ENCODE measurements at places on chromosomes 2 and 18. TPM values are rescaled to one million over a fixed set of nuclear protein-coding genes. Genes with fewer than 3 reads are reported as not detected.

DNA sequence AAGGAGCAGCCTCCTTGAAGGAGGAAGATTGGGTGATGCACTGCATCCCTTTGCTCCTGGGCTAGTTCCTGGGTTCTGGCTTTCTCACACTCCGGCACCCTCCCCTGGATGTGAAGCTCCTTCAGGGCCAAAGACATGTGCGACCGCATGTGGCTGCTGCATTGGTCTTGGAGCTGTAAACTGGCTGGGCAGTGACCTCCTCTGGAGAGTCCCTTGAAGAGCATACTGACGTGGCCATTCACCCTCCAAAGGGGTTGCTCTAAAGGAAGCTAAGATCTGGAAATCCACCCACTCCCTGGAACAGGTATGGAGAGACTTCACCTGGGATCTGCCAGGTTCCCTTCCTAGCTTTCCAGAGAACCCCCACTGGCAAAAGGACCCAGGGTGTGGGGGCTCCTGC is 62.1 kb downstream of the TMEM17 start:
- no peak overlapping the region for H3K4me3 ChIP-seq
- no peaks in the 10 kb centered on the region for H3K27me3 ChIP-seq
- no peaks in the 10 kb centered on the region for H3K36me3 ChIP-seq
- no peaks in the 10 kb centered on the region for H3K4me1 ChIP-seq
- DNase-seq, result no peak

DNA sequence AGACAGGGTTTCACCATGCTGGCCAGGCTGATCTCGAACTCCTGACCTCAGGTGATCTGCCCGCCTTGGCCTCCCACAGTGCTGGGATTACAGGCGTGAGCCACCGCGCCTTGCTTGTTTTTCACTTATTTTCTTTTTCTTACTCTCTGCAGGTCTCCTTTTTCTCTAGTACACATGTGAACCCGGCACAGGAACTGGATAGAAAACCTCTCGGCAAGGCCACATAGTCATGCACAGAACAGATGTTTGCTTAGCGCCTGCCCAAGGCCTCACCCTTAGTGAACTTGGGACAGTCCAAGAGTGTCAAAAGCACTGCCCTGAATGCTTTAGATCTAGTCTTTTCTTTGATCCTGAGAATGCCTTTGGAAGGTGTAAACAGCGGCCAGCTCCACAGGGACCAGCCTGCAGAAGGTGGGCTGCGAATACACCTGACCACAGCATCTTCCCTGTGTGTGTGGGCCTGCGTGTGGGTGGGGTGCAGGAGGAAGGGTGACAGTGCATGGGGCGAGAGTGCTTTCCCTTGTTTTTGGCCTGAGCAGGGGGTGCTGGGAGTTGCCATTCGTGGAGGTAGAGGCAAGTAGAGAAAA is 27.0 kb downstream of the IMPA2 start:
- no peaks in the 10 kb centered on the region for H3K27me3 ChIP-seq
- no peaks in the 10 kb centered on the region for H3K36me3 ChIP-seq
- H3K4me3 ChIP-seq, result no peak overlapping the region
- no peak for DNase-seq

- H3K27ac ChIP-seq, result no peak overlapping the region
- H3K4me1 ChIP-seq, result no peaks in the 10 kb centered on the region
These were observed 240.2 kb downstream of the TGIF1 start for GRCh38 chr18:3689986-3690763.

GRCh38 chr2:105777031-105777482 is 32.3 kb downstream of the NCK2 start:
- peak; percentile 33 for DNase-seq
- no peaks in the 10 kb centered on the region for H3K27me3 ChIP-seq
- peaks cover 91% of the 10 kb centered on the region for H3K4me1 ChIP-seq
- H3K36me3 ChIP-seq, result peaks cover 2% of the 10 kb centered on the region

DNA sequence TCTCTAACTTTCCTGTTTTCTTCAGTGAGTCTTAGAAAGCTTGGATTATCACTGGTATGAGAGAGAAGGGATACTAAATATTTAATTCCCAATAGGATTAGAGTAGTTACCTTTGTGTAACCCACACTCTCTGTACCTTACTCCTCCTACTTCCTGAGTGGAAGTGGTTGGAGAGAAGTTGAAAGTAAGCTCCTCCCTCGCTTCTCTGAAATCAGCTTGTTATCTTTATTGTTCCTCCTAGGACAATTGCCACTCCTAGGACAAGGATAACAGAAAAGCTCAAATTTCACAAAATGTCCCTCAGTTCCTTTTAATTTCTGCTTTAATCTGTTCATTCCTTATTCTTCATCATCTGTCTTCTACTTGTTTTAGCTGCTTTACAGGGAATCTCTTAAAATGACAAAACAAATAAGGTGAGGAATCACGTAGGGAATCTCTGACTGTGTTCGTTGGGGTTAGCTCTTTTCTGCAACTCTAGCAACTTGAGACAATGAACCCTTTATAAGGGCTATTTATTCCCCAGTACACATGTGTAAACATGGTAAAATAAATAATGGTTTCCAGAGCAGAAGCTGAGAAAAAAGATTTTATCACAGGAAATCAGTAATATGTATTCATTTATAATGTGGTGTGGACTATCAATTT is 8.6 kb downstream of the ITPRID2 start:
- H3K4me3 ChIP-seq, result no peak overlapping the region
- no peaks in the 10 kb centered on the region for H3K27me3 ChIP-seq
- no peak overlapping the region for H3K27ac ChIP-seq
- no peak for DNase-seq
- H3K4me1 ChIP-seq, result no peaks in the 10 kb centered on the region
- no peaks in the 10 kb centered on the region for H3K36me3 ChIP-seq

DNA sequence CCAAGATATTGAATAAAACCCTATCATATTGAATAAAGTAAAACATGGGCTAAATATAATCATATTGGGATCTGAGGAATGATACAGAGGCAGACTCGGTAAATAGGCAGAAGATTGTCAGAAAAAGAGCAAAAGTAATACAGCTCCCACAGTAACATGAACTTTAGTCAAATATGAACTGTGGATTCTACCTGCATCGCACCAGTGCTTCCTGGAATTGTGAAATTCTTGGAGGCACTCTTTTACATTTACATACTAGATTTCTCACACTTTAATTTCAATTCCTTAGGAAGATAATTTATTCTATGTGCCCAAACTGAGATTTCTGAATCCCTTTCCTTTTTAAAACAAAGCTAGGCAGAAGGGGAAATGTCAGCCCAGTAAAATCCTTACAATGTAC is 325.1 kb upstream of the SLC39A10 start:
- H3K4me1 ChIP-seq, result no peaks in the 10 kb centered on the region
- no peak for DNase-seq
- no peaks in the 10 kb centered on the region for H3K27me3 ChIP-seq
- H3K36me3 ChIP-seq, result no peaks in the 10 kb centered on the region
- H3K4me3 ChIP-seq, result no peak overlapping the region

LYPD1 gene
- total RNA-seq, result not detected

DNA sequence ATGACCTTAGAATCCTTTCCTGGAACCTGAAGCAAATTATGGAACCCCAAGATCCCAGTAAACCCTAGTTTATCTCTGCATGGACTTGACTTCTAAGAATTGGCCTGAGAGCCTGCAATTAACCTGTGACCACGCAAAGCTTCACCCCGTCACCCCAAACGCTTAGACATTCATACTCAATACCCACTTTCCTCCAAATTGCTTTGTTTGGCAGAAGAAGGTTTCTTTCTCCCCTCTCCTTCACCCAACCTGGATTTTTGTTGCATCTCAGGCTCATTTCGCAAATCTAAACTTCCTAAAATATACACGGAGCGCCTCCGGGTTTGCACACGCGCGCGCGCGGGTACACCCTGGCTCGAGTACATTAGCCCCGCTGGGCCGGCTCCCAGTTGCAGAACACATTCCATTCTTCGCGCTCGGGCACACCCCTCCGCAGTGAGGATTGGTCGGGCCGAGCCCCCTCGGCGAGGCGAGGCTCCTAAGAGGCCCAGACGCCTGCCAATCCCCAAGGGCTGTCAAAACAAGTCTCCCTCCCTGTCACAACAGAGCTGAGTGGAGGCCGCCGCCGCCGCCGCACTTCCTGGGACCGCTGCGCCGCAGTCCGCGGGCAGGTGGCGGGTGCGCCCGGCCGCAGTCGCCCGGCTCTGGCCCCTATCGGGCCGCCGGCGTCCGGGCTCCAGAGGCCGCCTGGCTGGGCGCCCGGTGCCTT is at the start of gene PLCL1:
TSS of gene PLCL1 (plus strand) at position 545 of the 709 bp plus-strand sequence.
- H3K36me3 ChIP-seq, result no peaks in the 10 kb centered on the region
- H3K4me3 ChIP-seq, result peak within 1 kb of the TSS; percentile 86
- peak; percentile 90 for DNase-seq
- H3K27ac ChIP-seq, result peak within 1 kb of the TSS; percentile 39
- no peaks in the 10 kb centered on the region for H3K27me3 ChIP-seq
- H3K4me1 ChIP-seq, result peaks cover 20% of the 10 kb centered on the region

CCDC85A gene
- not detected for total RNA-seq

CNGA3 gene
- total RNA-seq, result not detected

DNA sequence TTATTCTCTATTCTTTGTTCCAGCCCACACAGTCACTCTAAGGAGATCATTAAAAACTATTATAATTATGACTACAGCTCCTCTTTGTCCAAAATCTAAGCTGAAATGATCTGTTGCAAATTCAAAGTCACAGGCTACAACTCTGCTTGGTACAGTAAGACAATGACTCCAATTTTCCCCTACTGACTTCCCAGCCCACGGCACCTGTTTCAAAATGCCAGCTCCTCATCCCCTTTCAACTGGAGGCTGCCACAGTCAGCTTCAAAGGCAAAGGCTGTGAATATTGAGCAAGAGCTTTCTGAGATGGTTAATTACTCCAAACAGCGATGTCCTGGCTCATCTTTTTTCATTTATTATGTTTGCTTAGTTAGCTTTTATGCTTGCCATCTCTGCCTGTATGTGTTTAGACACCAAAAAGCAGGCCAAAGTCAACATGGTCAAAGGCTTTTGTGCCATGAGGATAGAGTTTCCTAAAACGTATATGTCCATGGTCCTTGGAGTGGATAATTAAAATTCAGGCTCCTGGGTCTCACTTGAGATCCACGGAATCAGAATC is 141.1 kb downstream of the DOCK10 start:
- no peak overlapping the region for H3K4me3 ChIP-seq
- peaks cover 7% of the 10 kb centered on the region for H3K36me3 ChIP-seq
- peaks cover 3% of the 10 kb centered on the region for H3K4me1 ChIP-seq
- no peak overlapping the region for H3K27ac ChIP-seq
- no peak for DNase-seq
- no peaks in the 10 kb centered on the region for H3K27me3 ChIP-seq

DNA sequence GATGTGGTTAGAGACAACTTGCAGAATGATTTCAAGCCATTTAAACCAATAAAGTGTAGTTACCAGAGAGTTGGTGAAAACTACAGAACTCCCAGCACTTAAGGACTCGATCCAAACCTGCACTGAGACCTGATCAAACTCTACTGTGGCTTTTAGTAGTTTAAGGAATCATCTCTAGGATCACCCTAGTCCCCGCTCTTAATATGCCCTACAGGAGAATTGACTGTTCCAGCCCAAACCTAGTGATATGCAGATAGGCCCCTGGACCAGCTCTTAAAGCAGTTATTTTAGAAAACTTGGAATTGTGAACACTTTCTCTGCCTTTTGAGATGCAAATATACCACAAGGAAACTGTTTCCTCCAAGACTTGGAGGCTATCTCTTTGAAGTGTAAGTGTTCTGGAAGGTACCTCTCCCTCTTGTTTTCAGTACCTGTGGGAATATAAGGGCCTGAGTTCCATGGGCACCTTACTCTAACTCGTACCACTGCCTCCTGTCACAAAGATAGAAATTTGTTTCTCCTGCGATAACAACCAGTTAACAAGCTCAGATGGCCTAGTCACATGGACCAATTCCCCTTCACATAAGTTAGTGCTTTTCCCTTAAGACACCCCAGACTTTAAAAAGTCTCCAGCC is 1367.2 kb upstream of the SLC39A10 start:
- DNase-seq, result no peak
- H3K4me3 ChIP-seq, result no peak overlapping the region
- H3K27ac ChIP-seq, result no peak overlapping the region
- H3K4me1 ChIP-seq, result no peaks in the 10 kb centered on the region
- H3K27me3 ChIP-seq, result no peaks in the 10 kb centered on the region

L3MBTL4 gene
- 0.58 TPM for total RNA-seq

UGT1A4 gene
- not detected for total RNA-seq

DNA sequence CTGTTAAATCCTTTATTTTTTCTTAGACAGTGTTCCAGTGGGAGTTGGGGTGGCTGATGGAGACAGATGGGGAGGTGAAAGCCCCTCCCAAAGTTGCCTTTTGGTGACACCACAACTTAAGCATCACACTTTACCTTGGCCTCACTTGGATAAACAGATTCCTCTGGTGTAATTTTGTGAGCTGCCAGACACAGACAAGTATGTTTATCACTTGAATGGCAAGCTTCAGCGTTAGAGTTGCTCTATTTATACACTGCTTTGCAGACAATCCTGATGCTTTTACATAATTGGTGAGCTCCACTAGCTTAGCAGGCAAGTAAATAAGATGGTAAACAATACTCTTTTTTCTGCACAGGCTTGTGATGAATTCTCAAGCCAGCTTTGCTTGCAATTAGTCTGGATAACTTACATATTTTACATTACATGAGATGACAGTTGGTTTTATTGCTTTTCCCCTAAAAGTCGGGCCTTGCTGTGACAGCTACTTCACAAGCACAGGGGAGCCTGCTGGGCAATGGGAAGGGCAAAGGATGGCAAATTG is 226.2 kb downstream of the SLC8A1 start:
- no peaks in the 10 kb centered on the region for H3K36me3 ChIP-seq
- H3K4me1 ChIP-seq, result no peaks in the 10 kb centered on the region
- H3K27me3 ChIP-seq, result no peaks in the 10 kb centered on the region

Data from T-cell (primary cell).